ENCODE measurements at places on chromosomes 4 and X.

- DNase-seq = no peak
Measured at GRCh38 chr4:184357772-184358171, 116.6 kb downstream of the IRF2 start.

- DNase-seq = no peak
Measured at GRCh38 chrX:17608888-17609287, 128.4 kb upstream of the SCML1 start.

DNA sequence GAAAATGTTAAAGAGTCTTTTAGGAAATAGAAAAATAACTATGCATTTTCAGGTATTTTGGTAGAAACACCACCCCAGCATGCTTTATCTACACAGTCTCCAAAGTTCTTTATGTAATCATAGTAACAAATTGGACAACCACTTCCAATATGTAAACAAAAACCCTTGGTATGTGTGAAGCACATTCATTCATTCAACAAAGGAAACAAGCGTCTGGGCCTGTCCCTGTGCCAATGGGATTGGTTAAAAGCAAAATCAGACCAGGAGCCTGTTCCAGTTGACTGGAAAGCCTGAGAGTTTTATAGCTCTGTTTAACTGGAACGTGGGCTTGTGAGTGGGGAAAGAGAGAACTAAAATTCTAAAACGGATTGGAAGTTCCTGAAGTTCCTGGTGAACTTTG lies 41.3 kb upstream of the TENM3 start:
- no peak for DNase-seq

GRCh38 chrX:49977319-49978090 lies 55.1 kb downstream of the CLCN5 start:
- no peak for DNase-seq

DNA sequence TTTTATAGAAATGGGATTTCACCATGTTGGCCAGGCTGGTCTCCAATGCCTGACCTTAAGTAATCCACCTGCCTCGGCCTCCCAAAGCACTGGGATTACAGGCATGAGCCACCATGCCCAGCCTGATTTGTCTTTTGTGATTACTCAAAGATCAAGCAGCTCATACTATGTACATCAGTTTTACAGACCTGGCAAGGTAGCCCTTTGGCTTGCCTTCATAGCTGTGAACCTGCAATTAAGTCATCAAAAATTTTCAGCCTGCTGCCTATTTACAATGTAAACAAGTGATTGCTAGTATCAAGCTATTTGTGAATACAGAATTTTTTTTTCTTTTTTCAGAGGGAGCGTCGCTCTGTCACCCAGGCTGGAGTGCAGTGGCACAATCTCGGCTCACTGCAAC lies 46.2 kb downstream of the GSX2 start:
- DNase-seq = no peak

DNA sequence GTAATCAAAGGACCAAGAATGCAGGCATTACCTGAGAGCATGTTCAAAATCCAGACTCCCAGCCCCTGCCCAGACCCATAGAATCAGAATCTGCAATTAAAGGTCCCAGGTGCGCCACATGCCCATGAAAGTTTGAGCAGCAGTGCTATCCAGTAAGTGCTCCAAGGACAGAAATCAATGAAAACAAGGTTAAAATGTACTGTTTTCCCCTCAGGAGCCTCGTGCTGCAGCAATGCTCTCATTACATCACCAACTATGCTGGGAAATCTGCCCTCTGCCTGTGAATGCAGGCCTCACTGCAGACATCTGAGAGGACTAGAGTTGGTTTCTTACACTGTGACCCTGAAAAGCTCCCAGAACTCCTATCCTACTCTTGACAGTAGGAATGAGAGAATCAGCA lies 21.1 kb downstream of the ANXA5 start:
- no peak for DNase-seq

GRCh38 chr4:66567551-66567950 lies 897.3 kb upstream of the EPHA5 start:
- DNase-seq = no peak

DNA sequence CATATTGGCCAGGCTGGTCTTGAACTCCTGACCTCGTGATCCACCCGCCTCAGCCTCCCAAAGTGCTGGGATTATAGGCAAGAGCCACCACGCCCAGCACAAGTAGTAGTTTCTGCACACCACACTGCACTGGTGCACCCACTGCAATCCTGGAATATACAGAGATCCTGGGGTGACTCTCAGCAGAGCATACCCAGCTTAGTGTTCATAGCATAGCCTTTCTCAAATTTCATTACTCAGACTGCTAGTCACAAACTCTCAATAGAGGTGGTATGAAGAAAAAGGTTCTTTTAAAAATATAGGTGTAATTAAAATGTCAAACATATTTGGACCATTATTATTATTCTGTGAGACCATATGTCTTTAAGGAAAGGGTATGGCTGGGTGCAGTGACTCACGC lies 6.2 kb upstream of the ARHGAP10 start:
- DNase-seq = no peak

DNA sequence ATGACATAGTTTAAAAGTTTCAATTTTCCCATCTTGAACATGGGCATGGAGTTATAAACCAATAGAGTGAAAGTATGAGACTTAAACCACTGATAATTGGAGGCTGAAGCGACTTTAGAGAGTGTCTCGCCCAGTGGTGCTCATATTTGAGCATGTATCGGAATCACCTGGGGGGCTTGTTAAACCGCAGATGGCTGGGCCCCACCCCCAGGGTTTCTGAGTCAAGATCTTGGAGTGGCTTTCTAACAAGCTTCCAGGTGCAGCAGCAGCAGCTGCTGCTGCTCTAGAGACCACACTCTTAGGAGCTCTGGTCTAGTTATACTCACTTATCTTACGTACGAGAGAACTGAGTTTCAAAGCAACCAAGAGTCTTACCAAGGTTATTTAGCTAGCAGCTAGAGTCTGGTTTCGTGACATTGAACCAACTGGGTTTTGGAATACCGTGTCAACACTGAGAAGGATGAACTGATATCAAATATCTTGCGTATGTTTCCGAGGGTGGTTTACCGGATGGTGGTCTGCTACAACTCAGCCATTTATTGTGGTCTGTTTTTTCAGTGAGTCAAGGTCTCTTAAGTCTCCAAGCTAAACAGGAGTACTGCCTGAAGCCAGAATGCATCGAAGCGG lies 5.9 kb downstream of the PHEX start:
- no peak for DNase-seq

DNA sequence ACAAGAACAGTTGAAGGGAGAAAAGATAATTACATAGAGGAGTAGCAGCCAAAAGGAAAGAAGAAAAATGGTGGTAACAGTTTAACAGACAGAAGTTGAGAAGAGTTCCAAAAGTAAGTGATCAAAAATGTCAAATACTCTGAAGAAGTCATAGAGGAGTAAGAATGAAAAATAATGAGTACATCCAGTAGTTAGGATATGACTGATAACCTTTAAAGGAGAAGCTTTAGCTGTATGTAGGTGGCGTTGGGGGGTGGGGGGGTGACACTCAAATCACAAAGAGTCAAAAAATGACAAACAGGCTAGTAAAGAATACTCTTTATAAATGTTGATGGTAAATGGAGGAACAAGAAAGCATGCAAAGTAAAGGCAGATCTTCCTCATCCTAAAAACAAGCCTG lies 40.6 kb downstream of the RAB33A start:
- DNase-seq = no peak

- no peak for DNase-seq
Measured at GRCh38 chrX:111360839-111361238, 51.2 kb downstream of the DCX start.

DNA sequence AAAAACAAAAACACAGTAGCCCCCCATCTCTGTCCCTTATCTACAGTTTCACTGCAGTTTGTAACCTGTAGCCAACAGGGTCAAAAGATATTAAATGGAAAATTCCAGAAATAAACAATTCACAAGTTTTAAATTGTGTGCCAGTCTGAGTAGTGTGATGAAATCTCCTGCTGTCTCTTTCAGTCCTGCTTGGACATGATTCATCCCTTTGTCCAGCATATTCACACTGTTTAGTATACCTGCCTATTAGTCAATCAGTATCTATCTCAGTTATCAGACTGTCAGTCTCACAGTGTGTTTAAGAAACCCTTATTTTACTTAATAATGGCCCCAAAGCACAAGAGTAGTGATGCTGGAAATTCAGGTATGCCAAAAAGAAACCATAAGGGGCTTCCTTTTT lies 21.9 kb downstream of the CNOT6L start:
- no peak for DNase-seq

DNA sequence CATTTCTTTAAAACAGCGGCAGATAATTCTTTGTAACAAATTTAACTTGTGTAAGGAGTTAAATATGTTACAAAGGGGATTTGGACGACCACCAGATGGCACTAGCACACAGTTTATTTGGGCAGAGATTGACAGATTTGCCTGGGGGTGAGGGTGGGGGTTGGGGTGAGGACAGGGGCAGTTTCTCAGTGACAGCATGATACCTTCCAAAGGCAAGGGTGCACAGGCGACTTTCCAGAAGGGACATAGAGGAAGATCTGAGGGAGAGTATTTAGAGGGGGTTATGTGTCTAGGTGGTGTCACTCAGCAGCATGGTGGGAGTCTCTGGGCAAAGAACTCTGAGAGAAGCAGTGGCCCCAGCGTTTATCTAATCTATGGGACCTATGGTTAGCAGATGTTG lies 9.6 kb upstream of the TMA16 start:
- DNase-seq = peak; percentile 67

DNA sequence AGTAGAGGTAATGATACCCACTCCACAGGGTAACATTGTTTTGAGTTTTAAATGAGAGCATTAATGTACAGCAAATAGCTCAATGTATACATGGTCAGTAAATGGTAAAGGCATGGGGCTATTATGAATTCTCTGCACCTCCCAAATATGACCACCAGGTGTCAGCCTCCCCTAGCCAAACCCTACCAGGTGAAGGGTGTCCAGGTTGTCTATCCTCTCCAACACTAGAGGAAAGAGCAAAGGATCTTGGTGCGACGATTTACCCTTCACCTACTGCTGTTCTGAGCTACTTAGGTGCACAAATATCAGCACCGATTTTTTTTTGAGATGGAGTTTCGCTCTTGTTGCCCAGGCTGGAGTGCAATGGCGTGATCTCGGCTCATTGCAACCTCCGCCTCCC lies 26.5 kb upstream of the XIAP start:
- DNase-seq = peak; percentile 55

GRCh38 chrX:9074326-9074725 lies 40.4 kb upstream of the FAM9B start:
- no peak for DNase-seq

- DNase-seq = no peak
Measured at GRCh38 chr4:119106036-119107000, 29.3 kb upstream of the MYOZ2 start.

DNA sequence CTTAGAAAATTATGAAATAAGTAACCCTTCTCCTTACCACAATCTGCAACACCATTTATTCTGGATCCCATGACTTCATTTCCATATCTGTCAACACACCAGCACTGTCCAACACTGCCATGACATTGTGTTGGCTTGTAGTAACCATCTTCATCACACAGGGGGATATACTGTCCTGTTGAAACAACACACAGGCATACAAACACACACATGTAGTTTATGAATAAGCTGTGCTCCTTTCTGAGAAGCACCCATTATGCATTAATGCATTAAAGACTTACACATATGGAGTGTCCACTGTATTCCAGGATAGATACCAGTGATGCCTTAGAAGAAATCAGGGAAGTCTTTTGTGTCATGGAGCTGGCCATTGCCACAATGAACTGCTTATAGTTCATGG lies 496.9 kb downstream of the SPOCK3 start:
- DNase-seq = no peak

DNA sequence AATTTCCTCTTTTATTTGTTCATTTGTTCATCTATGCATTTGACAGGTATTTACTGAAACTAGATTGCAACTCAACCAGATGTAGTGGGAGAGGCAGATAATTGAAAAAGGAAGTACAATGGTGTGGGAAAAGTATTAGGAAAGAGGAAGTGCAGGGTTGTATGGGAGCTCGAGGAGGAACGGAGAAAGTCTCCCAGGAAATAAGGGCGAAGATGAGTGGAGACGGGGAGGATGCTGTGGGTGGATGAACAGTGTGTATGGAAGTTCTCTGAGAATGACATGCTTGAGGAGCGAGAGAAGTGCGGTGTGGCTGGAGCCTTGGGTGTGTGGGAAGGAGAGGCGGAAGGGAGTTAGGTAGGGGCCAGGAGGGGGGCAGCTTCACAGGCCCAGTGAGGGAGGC lies 87.5 kb upstream of the DHX15 start:
- no peak for DNase-seq

DNA sequence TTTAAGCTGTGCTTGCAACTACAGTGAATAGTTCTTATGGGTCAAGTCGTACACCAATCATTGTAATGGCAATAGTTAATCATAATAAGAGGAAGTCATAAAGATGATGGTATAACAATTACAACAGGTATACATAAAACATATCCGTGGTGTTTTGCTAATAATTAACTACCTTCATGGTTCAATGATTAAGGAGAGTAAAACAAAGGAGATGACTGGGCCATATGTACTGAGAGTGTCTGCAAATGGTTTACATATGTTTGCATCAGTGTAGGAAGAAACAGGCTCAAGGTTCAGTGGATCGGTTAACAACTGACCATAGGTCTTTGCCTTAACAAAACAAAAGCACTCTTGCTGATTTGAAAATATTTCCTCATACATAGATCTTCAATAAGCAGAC lies 253.0 kb downstream of the COX7B2 start:
- DNase-seq = no peak

GRCh38 chrX:73930300-73930699 lies 367.3 kb downstream of the CHIC1 start:
- no peak for DNase-seq

GRCh38 chr4:19776021-19776459 lies 475.7 kb upstream of the SLIT2 start:
- no peak for DNase-seq

DNA sequence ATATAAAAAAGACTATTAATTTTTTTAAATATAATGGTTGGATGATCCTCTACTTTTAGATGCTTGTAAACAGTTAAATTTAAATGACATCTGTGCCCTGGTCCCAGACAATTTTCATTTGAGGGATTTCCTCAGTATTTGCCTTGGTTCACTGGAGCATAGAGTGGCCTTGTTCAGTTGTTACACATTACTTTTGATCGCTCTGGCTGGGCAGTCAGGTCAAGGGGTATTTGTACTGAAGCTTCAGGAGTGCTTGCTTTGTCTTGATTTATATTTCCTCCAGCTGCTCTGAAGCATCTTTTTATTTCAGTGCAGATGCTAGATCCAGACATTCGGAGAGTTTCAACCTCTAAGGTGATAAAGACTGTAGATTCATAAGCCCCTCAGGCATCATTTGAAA lies 50.0 kb downstream of the COMMD8 start:
- DNase-seq = no peak

- no peak for DNase-seq
Measured at GRCh38 chr4:42555828-42556227, 101.1 kb downstream of the ATP8A1 start.

DNA sequence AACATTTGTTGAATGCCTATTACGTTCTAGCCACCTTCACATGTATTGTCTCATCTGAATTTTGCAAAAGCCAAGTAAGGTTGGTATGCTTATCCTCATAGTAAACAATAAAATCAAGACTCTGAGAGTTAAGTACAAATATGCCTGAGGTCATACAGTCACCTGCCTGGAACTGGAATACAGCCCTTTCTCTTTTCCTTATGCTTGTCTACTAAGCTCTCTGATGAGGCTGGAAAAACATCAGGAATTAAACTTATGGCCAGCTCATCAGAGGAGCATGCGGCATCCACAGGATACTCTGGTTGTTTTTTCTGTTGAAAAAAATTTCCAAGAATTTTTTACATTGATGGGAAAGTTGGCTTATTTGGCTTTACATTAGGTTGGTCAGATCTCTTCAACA lies 35.5 kb downstream of the NCAPG start:
- no peak for DNase-seq

Data from testis (tissue), 5 donors.